ENCODE measurements at places on chromosomes 11 and 22.

GRCh38 chr22:39940757-39941305 is 19.4 kb upstream of the TMA7B start:
- no peak for DNase-seq

GRCh38 chr11:93532281-93532789 is 10.9 kb downstream of the SMCO4 start:
- no peak for DNase-seq

DNA sequence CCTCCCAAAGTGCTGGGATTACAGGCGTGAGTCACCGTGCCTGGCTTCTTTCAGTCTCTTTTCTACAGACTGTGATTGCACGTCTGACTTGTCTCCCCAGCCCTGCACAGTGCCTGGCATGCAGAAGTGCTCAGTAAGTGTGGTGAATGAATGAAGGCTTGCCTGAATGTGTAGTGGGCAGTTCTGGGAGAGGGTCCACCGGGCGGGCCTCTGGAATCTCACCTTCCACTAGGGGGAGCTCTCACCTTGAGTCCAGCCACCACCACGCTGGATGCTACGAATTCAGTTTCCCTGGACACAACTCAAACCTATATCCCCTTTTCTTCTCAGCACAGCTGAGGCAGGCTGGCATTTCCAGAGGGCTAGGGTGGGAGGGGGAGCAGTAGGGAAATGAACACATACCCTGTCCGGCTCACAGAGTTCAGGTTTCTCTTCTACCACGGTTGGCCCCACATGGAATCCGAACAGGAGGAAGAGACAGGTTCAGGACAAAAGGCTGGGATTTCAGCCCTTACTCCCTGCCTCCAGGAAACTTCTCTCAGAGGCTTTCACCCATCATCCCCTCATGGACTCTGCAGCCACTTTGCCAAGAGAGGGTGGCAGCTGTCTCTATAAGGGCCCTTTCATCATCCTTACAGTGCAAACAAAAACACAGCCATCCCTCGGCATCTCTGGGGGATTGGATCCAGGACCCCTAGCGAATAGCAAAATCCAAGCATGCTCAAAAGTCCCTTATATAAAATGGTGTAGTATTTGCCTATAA is 86.8 kb downstream of the NECTIN1 start:
- no peak for DNase-seq

DNA sequence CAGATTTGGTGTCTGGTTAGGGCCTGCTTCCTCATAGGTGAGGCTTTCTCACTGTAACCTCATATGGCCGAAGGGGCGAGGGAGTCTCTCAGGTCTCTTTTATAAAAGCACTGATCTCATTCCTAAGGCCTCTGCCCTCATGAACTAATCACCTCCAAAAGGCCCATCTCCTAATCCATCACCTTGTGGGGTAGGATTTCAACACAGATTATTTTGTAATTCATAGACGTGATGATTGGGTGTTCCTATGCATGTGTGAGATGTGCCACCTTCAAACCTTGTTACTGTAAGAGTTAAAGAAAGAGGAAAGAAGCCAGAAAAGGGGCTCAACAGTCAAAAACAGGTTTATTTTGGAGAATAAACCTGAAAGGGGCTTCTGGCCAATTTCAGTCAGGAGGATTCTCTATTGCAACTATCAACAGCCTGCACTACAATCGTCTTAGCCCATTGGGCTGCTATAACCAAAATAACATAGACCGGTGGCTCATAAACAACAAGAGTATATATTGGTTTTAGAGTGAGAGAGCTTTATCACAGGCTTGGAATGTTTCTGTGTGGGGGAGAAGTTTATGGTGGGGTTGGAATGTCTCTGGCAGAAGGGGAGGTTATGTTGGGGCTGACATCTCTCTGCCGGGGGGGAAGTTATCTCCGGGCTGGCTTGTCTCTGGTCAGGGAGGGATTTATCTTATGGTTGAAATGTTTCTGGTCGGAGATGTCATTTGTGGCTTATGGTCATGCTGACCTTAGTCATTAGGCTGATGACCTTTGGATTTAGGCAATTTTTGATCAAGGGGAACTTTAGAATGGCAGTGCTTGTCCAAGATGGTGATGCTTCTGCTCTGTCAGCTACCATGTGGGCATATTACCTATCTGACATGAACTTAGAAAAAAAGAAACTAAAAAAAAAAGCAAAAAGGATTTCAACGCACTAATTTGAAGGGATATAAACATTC is 35.1 kb downstream of the CSF2RB start:
- no peak for DNase-seq

GRCh38 chr22:36833073-36833472 is 16.2 kb upstream of the PVALB start:
- no peak for DNase-seq

GRCh38 chr11:87861030-87861429 is 314.2 kb downstream of the RAB38 start:
- no peak for DNase-seq

DNA sequence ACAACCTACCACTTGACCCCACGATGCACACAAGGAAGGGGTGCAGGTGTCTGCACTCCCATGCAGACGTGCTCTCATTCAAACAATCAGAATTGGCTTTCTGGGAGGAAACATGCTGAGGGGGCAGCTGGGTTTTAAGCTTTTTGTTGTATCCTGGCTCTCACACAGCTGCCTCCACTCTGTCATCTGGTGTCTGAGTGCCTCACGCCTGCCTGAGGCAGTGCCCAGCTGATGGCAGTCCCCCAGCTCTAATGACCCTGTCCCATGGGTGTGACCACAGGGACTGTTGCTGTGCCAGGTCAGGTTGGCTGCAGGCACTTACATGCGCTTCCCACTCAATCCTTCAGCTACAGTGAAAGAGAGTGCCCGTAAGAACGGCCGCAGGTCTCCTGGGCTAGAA is 53.7 kb downstream of the ARFGAP3 start:
- no peak for DNase-seq

DNA sequence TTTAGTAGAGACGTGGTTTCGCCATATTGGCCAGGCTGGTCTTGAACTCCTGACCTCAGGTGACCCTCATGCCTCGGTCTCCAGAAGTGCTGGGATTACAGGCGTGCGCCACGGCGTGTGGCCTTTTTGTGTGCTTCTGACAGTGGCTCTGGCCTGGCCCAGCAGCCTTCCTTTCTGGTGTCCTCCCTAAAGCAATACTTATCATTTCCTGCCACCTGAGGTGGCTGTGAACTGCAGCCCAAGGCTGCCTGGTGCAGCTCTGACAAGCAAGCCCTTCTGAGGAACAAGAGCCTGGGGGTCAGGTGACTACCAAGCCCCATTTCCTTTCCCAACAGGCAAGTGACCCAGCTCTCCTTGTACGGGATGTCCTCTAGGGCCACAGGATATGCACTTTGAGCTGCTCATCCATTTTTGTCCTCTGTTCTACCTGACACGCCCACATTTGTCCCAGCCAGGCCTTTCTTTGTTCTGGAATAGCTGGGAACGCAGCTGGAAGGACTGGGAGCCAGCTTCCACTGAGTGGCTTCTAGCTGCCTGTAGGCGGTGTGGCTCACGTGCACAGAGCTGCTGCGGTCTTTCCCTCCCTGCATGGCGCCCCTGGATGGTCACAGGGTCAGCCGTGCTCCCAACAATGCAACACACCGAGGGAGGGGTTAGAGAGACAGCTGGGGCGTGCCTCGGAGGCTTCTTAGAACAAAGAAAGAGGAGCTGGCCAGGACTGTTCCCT is 12.3 kb upstream of the BID start:
- no peak for DNase-seq

GRCh38 chr22:31253949-31254348 is 38.3 kb downstream of the PIK3IP1 start:
- no peak for DNase-seq

GRCh38 chr22:30192427-30192826 is 54.1 kb downstream of the LIF start:
- DNase-seq: no peak
